Spleen (tissue), 13 donors: ENCODE measurements at places on chromosomes 2 and 18.

- DNase-seq: no peak
Measured at GRCh38 chr2:202121532-202122162, 48.6 kb downstream of the KIAA2012 start.

DNA sequence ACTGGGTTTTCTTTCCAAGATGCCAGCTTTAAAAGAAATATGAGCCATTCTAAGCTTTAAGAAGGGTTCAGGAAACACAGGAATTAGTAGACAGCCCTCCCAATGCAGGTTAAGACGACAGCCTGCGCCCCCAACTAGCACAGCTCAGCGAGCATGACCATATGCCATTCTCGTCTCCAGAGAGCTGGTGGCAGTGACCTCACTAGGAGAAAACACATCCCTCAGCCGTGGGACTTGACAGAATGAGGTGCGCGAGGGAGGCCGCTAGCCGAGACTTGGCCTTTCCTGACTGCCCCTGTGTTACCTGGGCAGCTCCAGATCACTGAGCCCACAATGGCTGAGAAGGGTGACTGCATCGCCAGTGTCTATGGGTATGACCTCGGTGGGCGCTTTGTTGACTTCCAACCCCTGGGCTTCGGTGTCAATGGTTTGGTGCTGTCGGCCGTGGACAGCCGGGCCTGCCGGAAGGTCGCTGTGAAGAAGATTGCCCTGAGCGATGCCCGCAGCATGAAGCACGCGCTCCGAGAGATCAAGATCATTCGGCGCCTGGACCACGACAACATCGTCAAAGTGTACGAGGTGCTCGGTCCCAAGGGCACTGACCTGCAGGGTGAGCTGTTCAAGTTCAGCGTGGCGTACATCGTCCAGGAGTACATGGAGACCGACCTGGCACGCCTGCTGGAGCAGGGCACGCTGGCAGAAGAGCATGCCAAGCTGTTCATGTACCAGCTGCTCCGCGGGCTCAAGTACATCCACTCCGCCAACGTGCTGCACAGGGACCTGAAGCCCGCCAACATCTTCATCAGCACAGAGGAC is 103.9 kb downstream of the MAPK4 start:
- no peak for DNase-seq

DNA sequence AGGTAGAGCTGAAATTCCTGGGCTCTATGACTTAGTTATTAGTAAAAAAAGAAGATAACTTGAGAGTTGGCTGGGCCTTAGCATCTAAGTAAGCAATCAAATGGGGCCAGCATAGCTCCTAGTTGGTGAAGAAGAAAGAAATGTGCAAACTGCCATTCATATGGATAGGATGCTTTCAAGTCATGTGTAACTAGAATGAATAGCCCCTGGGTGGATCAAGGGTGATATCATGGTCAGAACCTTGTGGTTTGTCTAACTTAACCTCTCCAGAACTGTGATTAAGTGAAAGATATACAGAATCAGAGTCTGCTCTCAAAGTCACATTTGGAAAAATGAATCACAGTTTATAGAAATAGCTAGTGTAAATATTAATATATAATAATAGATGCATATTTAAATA is 198.7 kb upstream of the DTNA start:
- no peak for DNase-seq

- no peak for DNase-seq
Measured at GRCh38 chr18:45165871-45166270, 449.4 kb upstream of the SLC14A2 start.

GRCh38 chr2:238846628-238847418 is 1.1 kb upstream of the TWIST2 start:
- DNase-seq: no peak

DNA sequence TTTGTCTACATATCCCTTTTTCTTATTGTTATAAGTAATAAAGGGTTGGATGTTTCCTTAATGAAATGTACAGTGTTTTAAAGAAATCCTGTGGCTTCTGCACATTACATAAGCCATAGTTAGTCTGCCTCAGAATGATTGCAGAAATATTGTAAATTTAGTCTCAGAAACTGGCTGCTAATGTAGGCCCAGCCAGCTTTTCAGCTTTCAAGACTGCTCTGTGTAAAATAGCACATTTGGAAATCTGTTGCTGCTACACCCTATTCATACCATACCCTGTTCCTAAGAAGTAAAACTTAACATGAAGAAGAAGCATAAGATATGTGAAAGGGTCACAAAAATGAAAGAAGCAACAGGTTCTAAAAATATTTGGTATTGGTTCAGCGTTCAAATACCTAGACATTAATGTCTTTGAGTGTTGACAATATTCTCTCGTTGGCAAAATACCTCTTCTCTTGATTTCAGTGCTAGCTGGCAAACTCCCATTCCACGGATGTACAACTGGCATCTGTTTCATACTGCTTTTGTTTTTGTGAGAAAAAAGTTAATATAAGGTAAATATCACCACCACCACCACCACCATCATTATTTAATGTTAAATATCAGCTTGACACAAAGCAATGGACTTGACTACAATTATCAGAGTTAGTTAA is 19.2 kb upstream of the NCKAP1 start:
- no peak for DNase-seq

DNA sequence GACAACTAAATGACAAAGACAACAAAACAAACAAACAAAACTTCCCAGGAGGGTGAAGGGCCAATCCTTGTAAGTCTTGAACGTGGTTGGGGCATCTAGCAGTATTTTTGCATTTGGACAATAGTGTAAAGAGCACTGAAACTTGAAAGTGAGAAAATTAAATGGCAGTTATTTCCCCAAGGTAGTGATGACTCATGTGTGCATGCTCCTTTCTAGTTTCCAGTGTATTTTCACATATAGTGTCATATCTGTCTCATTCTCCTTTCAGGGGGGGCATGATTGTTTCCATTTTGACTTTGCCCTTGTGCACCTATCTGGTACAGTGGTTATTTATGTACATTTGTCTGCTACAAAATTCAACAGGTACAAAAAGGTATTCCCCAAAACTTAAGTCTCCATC is 39.5 kb downstream of the CERS6 start:
- no peak for DNase-seq

- DNase-seq: peak; percentile 91
Measured at GRCh38 chr2:201158111-201158929, 24.6 kb upstream of the CASP10 start.

DNA sequence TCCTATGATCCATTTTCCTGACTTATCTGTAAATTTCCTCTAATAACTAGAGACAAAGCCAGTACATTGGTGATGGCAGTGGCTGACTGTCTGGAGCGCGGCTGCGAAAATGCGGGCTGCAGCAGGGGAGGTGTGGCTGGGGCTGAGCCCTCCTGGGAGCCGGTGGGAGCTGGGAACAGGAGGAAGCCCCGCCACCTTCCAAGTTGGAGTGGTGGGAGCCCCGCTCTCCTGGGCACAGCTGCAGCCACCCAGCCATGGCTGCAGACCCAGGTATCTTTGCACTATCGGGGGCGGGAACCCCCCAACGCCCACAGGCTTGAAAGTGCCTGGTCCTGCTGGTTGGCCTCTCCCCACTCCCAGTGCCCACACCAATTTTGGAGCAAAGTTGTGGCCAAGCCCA is 633.0 kb upstream of the TMEFF2 start:
- DNase-seq: peak; percentile 52

DNA sequence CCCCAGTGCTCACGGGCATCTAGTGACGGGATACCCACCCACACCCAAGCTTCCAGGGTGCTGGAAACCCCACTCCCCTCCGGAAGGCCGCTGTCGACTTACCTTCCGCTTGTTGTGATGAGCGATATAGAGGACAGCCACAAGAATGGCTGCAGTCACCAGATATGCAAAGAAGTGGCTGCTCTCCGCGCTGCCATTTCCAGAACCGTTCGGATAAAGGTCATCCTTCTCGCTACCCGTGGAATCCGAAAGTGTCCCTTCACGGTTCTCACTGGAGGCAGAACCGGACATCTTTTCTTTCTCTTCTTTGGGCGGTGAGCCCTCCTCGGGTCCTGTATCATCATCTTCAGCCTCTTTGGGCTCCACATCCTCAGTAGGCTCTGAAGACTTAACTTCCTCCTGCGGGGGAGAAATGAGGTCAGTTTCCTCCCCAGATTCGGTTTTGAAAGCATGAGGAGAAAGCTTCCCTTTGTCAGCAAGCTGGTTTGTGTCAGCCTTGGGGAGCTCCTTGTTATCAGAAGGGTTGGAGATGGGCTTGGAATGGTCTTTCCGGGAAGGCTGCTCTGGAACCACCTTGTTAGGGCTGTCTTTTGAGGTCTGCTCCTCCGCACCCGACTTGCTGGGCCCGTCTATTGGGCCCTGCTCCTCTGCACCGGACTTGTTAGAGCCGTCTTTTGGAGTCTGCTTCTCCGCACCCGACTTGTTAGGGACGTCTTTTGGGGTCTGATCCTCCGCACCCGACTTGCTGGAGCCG is 1.2 kb downstream of the TGOLN2 start:
- DNase-seq: peak; percentile 86

DNA sequence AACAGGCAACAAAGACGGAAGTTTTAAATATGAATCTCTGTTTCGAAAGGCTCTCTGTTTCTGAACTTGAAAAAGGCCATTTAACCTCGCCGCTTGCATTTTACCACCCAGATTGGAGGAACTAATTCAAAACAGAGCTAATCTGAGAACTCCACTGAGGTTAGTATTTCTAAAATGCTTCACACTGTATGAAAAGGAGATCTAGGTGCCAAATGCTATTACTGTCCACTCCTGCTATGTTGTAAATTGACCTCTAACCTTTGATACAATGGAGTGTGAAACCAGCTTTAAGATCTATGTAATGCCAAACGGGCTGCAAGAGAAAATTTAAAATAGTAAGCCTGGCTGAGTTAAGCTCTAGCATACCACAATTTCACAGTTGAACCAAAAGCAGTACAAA is 364.5 kb downstream of the IRS1 start:
- no peak for DNase-seq

GRCh38 chr2:241049739-241050623 is 51.6 kb downstream of the SNED1 start:
- DNase-seq: peak; percentile 58

DNA sequence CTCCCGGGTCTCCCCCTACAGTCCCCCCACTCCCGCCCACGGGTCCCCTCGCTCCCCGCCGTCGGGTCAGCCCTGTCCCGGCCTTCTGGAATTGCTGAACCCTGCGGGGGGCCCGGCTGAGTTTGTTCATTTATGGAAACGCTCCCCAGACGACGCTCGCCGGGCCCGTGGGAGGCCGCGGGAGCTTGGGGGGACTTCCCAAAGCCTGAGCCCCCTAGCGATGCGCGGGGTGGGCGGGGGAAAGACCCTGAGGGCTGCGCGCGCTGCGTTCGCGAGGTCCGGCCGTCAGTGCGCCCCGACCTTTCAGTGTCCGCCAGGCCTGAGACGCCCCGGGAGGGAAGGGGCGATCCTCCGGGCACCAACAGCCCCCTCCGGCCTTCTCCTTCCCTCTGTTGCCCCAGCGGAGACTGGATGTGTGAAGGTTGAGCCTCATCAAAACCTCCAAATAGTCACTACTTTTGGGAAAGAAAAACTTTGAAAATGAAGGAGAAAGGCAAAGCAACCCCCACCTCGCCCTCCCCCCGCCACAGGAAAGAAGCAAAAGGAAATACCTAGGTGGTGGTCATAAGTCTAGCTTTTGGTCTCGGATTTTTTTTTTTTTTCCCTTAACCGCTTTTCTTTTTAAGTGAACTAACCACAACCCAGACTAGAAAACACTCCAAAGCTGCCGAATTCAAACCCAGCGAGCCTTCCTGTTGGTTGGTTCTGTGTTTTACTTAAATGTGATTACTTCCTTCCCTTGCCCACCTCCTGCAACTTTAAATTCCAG is 509 bp upstream of the CYS1 start:
- no peak for DNase-seq

DNA sequence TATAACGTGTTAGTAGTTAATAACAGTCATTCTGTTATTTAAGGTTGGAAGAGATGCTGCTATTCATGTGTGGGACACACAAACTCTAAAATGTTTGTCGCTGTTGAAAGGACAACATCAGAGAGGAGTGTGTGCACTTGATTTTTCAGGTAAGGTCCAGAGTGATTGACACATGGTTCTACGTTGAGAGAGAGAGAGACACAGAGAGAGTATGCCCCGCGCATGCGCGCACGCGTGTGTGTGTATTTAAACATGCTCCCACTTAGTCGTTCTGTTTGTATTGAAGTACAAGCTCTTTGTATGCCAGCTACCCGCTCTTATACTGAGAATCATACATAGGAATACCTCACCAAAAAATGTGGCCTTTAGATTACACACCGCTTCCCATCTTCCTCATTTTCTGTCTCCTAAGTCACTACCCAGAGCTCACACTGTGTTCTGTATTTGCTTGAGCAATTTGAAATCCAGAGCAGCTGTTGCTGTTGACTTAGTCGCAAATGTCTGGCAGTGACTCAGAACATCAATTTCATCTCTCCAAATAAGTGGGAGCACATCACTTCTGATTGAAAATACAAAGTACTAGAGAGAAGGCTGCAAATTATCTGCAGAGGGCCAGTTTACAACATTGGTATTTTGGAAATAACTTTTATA is 148.1 kb downstream of the EML6 start:
- DNase-seq: no peak

DNA sequence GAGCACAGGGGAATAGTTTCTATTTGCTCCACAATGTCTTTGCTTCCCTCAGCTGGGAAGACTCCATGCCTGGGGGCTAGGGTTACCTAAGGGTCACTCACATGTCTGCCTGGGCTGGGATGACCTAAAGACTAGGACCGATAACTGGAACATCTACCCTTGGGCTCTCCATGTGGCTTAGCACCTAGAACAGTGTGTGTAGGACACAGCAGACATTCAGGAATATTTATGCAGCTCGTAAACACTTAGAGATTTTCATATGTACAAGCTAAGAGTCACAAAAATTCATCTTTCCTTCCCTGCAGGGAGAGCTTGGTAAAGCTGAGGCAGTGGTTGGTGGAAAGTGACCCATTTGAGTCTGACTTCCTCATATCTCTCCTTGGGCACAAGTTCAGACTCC is 55.8 kb downstream of the FBLN7 start:
- DNase-seq: no peak

DNA sequence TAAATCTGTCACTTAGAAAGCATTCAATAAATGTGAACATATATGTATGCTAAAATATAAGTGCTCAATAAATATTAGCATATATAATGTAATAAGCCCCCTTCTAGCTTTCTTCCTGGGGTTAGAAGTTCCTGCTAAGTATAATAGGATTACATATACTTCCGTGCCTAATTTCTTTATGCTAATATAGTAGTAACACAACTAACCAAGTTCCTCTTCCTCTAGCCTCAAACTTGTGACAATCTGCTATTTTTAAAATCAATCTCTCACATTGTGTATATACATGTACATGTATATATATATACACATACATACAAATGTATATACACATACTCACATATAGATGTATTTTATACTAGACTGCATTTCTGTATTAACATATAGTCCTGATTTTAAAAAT is 32.2 kb downstream of the TLK1 start:
- no peak for DNase-seq

DNA sequence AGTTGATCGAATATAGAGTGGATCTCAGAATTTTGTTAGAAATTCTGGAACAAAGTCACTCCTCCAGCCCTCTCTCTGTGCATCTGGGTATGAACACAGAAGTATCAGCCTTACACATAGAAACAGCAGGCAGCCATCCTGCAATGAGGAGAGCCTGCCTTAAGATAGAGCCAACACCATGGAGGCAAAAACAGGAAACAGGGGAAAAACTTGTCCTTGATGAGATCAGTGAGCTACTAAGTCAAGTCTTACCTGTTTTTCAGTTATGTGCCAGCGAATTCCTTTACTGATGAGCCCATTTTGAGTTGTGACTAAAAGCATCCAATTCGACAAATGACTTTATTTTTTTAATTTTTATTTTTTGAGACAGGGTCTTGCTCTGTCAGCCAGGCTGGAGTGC is 26.6 kb upstream of the MREG start:
- DNase-seq: no peak
